Endothelial cell of coronary artery (primary cell): ENCODE measurements at places on chromosomes 12 and 14. TPM values are rescaled to one million over a fixed set of nuclear protein-coding genes. Genes with fewer than 3 reads are reported as not detected.

GZMB gene
- not detected in 2 replicates for total RNA-seq

OTUB2 gene
- 0.81 and 1.0 TPM in 2 replicates for total RNA-seq

TMPRSS12 gene
- not detected in 2 replicates for total RNA-seq

TSFM gene
- 18.1 and 18.8 TPM in 2 replicates for total RNA-seq

RTL1 gene
- not detected in 2 replicates for total RNA-seq

CIDEB gene
- total RNA-seq, result 1.4 and 2.8 TPM in 2 replicates

TIGAR gene
- total RNA-seq, result 16.8 and 19.0 TPM in 2 replicates
